BJ (cell line): ENCODE measurements at places on chromosomes 7 and 10. TPM values are rescaled to one million over a fixed set of nuclear protein-coding genes. Genes with fewer than 3 reads are reported as not detected.

Gene MAT1A
- polyA plus RNA-seq = not detected in 2 replicates

DNA sequence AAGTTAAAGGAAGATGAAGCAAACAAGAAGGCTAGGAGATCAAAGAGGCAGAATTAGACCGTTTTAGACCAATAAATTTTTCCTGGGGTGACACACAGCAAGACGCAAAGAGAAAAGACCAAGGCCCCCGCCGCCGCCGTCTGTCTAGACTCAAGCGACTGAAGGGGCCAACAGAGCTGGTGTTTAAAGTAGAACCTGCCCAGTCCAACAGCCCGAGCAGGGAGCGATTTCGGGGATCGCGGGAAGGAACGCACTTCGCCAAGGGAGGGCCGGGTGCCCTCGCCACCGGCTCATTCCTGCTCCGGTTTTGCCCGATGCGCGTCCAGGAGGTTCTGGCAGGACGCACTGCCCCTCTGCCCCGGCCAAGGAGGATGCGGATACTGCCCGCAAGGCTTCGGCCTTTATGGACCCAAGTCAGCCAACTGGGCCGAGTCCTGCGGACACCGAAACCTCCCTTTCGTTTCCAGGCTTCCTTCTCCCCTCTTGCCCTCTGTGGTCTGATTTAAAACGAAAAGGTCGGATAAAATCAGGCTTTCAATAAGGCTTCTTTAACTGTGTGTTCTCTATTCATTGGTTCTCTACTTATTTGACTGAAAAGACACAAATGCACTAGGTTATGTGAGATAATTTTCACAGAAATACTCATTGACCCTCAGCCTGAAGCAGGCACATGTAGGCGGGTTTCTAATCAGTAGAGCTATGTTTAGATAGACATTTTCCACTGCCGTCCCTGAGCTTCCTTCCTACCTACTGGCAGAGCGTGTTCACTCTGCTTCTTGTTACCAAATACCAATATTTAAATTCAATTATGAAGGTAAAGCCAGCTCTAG is 2.2 kb upstream of the HOXA7 start:
- no peak for DNase-seq

DNA sequence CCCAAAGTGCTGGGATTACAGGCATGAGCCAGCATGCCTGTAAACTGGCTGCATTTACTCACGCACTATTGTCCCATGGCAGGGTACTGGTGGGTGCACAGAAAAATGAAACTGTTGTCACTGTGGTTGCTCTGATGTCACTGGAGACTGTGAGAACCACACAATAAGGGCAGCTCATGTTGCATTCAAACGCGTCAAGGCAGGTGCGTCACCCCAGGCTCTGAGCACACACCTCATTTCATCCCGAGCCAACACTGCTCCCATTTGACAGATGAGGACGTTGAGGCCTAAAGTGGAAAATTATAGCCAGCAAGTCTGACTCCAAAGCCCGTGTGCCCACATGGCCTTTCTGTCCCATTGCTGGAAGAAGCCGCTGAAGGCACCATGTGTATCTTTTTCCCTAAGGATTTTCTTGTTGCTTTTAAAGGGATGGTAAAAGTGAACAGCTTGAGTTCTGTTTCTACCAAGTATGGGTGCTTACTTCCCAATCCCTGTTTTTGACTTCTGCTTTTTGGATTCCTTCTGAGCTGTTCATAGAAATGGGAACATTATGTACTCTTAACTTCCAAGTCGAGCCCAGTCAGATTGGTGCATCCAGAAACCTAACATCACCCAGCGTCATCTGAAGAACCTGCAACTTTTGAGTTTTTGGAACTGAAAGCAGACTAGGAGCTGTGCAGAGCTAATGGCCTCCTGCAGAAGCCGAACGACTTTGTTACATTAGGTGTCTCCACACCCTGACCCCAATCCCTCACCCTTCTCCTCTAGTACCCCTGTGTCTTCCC is 60.1 kb upstream of the CARD11 start:
- DNase-seq = no peak

GRCh38 chr10:88913127-88913526 is 33.1 kb downstream of the STAMBPL1 start:
- no peak for DNase-seq

Gene PROSER2
- polyA plus RNA-seq = 1.2 TPM in 2 replicates

- no peak for DNase-seq
Observed at GRCh38 chr10:37703833-37704382, 153.5 kb downstream of the ZNF248 start.

GRCh38 chr7:112495810-112496462 is 15.1 kb downstream of the LSMEM1 start:
- no peak for DNase-seq

DNA sequence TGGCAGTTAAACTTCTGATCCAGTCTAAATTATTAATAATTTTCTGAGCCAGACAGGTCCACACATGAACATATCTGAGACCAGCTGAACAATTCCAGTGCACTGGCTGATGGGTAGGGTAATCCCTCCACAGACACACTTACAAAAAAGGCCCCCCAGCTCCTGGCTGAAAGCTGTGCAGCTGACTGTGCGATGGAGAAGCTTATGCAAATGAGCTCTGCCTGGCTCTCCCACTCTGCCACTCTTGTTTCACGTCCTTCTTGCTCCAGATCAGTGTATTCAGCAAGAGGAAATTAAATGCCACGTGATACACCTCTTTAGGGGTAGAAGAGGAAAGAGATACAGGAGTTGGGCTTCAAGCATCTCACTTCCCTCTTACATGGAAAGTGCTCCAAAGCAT is 76.4 kb upstream of the FEZF1 start:
- DNase-seq = no peak

DNA sequence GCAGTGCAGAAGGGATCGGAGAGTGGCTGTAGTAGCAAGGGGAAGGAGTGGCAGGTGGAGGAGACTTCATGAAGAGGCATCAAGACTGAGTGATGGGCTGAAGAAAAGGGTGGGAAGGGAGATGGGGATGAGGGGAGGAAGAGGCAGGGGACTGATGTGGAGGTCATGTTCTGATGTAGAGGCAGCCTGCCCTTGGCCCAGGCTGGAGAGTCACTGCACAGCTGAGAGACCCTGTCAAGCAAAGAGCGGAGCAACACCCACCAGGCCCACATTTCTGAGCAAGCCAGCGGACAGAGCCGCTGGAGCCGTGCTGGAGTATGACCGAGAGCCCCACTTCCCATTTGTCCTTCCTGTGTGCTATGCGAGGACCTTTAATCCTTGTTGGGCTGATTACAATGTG is 501.6 kb upstream of the MKI67 start:
- no peak for DNase-seq

- DNase-seq = no peak
Observed at GRCh38 chr7:1946025-1946772, 276.1 kb downstream of the ELFN1 start.

DNA sequence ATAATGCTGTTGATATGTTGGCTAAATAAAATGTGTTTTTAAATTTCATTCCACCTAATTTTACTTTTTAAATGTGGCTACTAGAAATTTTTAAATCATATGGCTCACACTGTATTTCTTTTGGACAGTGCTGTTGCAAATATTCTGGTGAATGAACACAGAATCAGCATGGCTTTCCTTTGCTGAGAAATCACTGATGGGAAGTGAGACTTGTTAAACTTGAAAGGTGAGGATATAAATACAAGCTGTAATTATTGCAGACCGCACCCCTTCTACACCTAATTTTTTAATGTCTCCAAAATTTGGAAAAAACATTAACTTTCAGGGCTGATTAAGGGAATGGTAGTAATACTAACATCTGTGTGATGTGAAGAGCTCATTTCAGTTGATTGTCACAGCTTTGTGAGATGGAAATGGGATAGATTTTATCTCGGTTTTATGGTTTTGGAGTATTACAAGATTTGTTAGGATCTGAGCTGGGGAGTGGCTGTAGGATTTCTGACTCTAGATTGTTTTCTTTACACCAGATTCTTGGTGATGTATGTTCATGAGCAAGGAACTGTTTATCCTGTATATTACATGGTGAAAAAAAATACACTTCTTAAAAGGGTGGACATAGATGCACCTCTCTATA is 1.3 kb downstream of the MIOS start:
- no peak for DNase-seq

DNA sequence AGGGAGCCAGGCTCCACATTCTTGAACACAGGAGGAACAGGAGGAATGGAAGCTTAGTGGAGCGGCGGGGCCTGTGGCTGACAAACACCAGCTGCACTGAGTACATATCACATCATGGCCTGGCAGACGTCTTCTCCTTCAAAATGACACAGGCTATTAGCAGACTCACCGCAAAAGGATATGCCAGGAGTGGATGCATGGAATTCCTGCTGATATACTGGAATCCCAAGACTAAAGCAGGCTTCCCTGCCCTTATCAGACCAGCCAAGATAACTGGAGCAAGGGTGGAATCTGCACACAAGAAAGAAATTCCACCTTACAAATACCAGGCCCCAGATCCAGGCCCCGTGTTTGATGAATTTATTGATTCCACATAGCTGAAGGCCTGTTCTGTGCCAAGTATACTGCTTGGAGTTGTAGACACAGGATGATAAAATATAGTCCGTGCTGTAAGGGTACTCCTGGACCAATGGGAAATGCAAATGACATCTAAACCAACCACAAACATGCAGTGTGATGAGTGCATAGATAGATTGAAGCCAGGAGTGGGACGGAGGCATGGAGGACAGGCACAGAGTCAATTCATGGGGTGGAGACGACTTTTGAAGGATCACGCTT is 480.5 kb upstream of the ZMIZ1 start:
- no peak for DNase-seq

Gene ZNF485
- 0.98 and 1.3 TPM in 2 replicates for polyA plus RNA-seq

DNA sequence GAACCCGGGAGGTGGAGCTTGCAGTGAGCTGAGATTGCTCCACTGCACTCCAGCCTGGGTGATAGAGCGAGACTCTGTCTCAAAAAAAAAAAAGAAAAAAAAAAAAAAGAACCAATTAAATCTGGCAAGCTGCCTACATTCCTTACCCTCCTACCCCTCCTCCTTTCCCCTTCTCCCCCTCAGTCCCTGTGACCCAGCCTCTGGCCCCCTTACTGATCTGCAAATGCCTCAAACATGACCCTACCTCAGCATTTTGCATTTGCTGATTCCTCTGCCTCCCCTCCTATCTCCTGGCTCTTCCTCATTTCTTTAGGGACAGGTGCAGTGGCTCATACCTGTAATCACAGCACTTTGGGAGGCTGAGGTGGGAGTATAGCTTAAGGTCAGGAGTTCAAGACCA is 19.3 kb downstream of the CDHR3 start:
- DNase-seq = no peak

DNA sequence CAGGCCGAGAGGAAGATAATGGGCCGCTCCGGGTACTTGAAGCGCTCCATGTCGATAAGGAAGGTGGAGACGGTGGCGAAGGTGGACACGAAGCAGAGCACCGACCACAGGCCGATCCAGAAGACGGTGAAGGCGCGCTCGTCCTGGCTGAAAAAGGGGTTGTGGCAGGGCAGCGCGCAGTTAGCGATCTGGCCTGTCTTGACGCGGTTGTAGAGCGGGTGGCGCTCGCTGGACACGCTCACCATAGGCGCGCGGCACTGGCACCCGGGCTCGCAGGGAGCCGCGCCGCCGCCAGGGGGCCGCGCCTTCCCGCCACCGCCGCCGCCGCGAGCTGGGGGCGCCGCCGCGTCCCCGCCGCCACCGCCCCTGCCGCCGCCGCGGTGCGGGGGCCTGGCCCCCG is 1.6 kb downstream of the FZD8 start:
- DNase-seq = no peak

GRCh38 chr10:52903397-52903938 is 130.9 kb upstream of the MBL2 start:
- no peak for DNase-seq

Gene APBB1IP
- 4.3 and 5.6 TPM in 2 replicates for polyA plus RNA-seq

Gene NODAL
- not detected in 2 replicates for polyA plus RNA-seq

Gene C10orf53
- not detected in 2 replicates for polyA plus RNA-seq

DNA sequence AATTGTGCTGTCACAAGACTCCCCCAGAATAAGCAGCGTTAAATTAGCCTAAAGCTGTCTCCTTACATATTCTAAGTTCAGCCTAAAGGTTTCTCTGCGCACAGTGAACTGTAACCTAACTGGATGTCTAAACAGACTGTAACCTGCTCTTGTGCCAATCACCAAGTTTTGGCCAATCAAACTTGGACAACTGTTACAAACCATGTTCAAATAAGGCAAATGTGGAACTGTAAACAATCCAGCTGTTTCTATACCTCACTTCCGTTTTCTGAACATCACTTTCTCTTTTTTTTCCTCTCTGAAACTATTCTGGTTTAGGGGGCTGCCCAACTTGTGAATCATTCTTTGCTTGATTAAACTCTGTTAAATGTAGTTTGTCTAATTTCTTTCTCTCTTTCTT is 252.2 kb upstream of the HABP2 start:
- DNase-seq = no peak

- no peak for DNase-seq
Observed at GRCh38 chr7:100044718-100045117, 4.9 kb upstream of the ZSCAN21 start.

Gene SLC26A5
- not detected in 2 replicates for polyA plus RNA-seq
